ENCODE measurements at places on chromosomes 4 and X.

GRCh38 chr4:95636061-95636460 is 87.3 kb upstream of the UNC5C start:
- no peak for DNase-seq

DNA sequence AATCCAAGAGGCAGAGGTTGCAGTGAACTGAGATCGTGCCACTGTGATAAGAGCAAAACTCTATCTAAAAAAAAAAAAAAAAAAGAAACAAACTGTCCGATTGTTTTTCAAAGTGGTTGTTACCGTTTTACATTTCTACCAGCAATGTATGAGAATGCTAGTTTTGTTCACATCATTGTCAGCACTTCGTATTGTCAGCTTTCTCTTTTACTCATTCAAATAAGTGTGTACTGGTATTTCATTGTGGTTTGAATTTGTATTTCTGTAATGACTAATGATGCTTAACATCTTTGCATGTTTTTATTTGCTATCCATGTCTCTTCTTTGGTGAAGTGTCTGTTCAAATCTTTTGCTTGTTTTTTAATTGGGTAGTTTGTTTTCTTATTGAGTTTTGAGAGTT is 65.8 kb downstream of the GPR101 start:
- no peak for DNase-seq

- DNase-seq = no peak
These were observed 297.8 kb upstream of the FAM241A start for GRCh38 chr4:111847296-111848008.

DNA sequence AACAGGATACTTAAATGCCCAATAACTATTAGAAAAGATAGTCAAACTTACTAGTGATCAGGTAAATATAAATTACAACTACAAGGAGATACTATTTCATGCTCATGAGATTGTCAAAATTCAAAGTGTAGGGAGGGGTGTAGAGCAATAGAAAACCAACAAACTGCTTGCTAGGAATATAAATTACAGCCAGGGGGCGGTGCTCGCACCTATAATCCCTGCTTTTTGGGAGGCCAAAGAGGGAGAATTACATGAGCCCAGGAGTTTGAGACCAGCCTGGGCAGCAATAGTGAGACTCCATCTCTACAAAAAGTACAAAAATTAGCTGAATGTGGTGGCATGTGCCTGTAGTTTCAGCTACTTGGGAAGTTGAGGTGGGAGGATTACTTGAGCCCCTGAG is 556.5 kb upstream of the NR3C2 start:
- DNase-seq = no peak

DNA sequence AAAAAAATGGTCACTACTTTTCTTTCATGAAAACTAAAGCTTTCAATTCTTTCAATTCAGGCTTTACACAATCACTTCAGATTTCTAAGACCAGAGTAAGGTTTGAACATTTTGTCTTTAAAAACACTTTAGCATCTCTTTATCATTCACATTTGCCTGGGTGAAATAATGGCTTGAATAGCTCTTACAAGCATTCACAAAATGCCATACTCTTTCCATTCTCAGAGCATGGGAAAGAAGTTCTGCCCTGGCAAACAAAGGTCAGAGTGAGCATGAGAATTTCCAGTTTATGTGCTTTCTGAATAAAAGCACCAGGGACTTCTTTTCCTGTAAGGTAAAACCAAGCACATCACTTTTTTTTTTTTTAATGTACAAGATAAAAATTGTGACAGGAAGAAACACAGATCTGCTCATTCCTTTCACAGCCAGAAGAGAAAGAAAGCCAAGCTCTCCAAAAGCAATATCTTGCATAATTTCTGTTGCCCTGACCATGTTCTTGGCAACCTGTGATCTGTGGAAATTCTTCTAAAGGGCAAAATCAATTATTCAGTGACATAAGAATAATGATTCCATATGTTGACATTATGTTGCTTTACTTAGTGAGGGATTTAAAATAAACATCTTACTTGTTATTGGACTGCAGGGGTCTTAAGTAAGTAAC is 64.8 kb downstream of the CD40LG start:
- DNase-seq = no peak

DNA sequence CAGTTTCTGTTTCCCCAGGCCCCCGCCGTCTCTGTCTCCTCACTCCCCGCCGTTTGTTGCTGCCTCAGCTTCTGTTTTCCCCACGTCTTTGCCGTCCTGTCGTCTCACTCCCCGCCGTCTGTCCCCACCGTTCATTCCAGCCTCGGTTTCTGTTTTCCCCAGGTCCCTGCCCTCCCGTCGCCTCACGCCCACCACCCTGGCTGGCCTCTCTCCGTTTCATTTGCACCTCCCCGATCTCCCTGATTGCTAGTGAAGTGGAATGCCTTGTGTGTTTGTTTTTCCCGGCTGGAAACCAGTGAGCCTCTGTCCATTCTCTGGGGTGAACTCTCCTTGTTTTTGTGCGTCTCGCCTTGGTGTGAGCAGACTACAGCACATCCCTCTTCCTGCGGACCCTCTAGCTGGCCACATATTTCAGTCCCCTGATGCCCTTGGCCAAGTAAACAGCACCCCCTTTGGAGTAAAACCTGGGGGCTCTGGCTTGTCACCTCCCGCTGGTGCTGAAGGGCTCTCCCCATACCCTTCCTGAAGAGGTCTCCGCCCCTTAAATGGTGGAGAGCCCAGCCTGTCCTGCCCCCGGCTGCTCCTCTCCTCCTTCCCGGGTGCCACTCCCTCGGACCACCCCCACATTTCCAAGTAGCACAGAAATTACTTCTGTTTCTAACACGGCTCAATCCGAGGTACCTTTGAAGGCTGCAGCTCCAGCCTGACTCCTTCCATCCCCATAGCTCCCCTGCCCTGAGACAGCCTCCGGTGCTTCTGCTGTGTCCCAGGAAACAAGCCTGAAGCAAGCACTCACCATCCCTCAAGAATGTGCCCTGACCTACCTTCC is 13.2 kb downstream of the TMEM175 start:
- DNase-seq = no peak

DNA sequence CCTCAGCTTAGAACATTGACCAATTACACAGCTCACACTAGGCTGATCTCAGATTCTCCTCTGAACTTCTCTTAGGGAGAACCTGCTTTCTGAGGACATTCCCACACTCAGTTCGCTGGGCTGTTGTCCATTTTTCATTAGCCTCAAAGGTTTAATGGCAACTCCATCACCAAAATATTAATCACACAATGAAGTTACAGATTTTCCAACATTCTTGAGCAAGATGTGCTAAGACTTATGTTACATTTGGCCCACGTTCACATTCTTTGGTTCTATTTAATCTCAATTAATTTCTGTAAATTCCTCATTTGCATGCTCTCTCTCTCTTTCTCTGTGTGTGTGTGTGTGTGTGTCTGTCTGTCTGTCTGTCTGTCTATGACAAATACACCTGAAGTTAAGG is 82.3 kb upstream of the EDNRA start:
- no peak for DNase-seq

DNA sequence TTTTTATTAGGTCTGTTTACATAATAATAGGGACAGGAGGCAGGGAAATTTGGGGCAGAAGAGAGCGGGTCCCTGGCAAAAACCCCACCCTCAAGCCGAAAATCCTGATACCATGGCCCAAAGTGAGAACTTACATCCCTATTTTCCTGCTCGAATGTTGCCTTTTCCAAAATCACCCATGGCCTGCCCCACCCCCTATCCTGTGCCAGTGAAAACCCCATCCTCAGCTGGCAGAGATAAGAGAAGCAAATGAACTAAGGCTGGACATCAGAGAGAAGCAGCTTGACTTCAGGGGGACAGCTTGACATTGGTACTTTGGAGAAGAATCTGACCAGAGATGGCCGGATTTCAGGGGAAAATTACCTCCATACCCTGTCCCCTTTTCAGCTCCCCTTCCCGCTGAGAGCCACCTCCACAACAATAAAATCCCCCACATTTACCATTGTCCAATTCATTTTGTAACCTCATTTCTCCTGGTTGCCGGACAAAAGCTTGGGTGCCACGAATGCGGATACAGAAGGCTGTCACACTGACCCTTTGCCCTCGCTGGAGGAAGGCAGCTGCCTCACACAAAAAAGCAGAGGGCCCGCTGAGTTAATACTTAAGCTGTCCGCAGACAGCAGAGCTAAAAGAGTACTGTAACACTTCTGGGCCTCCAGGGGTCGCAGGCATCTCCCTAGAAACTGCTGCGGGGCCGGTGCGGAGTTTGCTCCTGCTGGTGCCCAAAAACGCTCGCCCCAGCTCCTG is 196.2 kb downstream of the SNCA start:
- DNase-seq = no peak

- no peak for DNase-seq
These were observed 70.6 kb downstream of the PKD2 start for GRCh38 chr4:88077911-88078524.

DNA sequence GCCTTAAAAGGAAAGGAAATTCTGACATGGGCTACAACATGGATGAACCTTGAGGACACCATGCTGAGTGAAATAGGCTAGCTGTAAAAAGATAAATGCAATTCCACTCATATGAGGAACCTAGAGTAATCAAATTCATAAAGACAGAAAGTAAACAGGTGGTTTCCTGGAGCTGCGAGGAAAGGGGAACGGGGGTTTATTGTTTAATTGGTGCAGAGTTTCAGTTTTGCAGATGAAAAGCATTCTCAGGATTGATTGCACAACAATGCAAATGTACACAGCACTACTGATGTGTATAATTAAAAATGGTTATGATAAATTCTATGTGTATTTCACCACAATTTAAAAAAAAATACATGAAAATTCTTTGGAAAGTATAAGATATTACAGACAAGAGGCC is 24.0 kb downstream of the PLRG1 start:
- no peak for DNase-seq

GRCh38 chrX:137575596-137576255 is 9.8 kb downstream of the ZIC3 start:
- no peak for DNase-seq

DNA sequence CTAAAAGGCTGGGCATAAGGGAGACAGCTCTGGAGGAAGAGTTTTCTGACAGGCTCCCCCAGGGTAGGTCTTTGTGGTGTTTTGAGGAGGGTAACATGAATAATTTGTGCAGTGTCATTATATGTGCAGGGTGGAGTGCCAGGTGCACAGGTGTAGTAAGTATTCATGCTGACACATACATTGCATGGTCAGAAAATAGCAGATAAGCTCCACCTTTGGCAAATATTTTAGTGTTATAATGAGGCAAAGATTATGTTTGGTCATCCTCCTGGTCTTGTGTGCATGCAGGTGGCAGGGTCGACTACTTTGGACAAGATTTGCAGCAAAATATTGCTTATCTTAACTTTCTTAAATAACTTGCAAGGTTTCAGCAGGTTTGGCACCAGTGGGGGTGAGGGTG is 910.4 kb upstream of the PCDH10 start:
- DNase-seq = no peak

Measured in CD4-positive, alpha-beta T cell treated with Interleukin-4 for 1 hour (primary cell).